ENCODE measurements at places on chromosomes 2 and 18.

DNA sequence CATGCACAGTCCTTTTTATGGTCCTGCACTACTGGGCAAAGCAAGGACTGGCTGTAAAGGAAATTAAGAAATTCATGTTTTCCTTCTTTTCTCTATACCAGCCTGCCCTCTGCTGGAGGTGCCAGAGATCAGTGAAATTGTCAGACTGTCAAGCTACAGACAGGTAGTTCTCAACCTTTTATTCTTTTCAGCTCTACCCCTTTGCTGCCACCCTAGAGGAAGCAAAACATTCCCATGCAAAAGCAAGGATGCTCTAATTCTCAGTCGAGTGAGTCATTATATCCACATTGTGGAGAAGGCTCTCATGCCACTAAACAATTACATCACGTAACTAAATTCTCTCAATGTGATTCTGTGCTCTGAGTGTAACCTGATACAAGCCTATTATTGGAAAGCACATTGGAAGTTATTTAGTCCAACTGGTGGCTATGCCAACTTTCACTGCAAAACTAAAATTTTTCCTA, 25.0 kb upstream of the RAPGEF4 start:
- peak; percentile 79 for DNase-seq

GRCh38 chr18:79936641-79937040, 14.8 kb downstream of the SLC66A2 start:
- DNase-seq, result no peak

- no peak for DNase-seq
Measured at GRCh38 chr18:13306583-13306982, 88.0 kb downstream of the LDLRAD4 start.

GRCh38 chr2:176398243-176399073, 129.2 kb downstream of the MTX2 start:
- DNase-seq, result no peak

GRCh38 chr2:135485441-135485840, 45.6 kb downstream of the ZRANB3 start:
- DNase-seq, result no peak

DNA sequence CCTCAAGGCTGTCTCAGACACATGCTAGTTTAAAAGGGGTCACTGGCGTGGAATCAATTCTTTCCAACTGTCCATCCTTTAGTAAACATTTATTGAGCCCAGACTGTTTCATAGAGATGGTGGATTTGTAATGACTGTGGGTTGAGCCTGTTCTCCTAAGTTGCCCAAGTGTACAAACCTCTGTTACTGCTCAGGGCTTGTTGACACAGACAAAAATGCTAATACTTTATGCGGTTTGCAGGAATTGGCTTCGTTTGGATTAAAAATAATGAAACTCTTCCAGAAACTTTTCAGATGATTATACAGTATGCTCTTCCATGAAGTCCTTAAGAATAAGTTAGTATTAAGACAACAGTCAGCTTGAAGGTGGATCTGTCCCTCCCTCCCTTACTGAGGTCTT, 83.6 kb upstream of the MGAT5 start:
- no peak for DNase-seq

GRCh38 chr2:46230115-46230571, 67.1 kb upstream of the EPAS1 start:
- peak; percentile 29 for DNase-seq

DNA sequence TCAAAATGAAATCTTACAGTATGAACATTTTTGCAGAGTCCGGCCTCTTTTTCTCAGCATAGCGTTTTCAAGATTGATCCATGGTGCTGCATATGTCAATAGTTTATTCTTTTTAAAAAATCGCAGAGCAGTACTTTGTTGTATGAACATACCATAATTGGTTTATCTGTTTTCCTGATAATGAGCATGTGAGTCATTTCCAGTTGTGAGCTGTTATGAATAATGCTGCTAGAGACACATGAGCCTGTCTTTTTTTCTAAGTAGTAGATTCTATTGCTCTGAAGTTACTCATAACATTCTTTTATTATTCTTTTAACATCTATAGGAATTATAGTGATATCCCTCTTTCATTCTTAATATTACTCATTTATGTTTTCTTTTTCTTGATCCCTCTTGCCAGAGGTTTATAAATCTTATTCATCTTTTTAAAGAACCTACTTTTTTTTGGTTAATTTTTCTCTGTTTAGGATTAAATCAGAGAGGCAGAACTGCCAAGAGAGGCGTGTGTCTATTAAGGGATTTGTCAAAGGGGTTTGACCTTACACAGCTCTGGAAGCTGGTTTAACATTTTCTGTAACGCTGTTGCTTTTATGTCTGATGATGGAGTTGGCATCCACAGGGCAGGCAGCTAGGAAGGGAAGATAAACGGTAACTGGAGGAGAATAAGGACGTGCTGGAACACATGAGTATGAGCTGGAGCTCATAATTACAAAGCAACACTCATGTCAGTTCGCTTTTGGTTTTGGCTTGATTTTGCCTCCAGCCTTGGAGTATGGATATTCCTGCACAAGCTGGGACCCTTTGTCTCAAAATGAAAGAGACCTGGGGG, 47.4 kb downstream of the MGAT5 start:
- DNase-seq, result no peak
